ENCODE measurements at places on chromosomes 3 and 15.

GRCh38 chr3:170953229-170953628 is 44.8 kb upstream of the EIF5A2 start:
- DNase-seq, result no peak

- no peak for DNase-seq
Measured at GRCh38 chr3:69710153-69710977, 28.9 kb upstream of the MITF start.

DNA sequence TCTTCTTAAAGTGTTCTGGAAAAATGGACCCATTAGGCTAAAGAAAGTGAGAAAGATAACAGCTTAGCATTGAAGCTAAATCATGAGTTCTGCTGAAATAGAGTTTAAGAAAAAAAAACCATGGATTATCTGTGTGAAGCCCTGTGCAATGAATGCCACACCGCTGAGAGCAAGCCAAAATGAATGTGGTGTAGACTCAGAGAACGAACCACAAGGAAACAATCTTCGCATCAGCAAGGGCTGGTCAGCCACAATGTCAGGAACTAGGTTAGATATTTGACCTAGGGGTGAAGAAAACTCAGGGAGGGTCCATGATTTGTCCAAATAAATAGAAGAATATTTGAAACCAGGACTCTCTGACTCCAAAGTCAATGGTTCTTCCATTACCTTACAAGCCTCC is 91.4 kb upstream of the MEX3B start:
- no peak for DNase-seq

- no peak for DNase-seq
Measured at GRCh38 chr3:9976721-9977709, 9.6 kb downstream of the EMC3 start.

- DNase-seq, result no peak
Measured at GRCh38 chr15:76626611-76627010, 278.5 kb downstream of the SCAPER start.

DNA sequence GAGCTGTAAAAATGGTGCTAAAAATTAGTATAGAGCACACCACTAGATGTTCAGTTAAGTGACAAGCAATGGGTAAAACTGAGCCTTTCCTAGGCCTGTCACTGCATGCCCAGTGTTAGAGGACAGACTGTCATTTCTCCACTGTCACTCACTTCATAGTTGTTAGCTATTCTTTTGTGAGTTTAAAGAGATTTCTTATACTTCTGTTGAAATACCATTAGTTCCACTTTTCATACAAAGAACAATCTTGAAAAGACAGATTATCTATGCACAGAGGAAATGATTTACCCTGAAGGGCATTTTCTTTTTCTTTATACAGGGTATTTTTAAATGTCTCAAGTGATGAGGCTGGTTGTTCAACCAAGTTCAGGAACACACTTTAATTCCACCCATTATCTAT is 28.3 kb upstream of the CHMP2B start:
- DNase-seq, result no peak

DNA sequence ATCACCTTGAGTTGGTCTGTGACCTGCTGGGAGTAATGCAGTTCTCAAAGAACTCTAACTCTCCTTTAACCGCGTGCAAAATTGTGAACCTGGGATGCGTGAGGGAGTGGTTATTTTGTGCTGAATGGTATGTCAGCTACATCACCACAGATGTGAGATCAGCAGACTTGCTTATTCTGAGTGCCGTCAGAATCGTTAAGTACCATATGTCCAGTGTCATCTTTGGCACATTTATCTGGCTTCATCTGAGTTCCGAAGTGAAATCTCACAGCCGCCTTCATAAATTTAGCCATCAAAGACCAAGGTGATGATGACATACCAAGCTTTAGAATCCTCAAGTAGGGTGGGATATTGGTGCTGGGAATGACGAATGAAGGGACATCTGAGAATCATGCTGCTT is 347.2 kb upstream of the TPRG1 start:
- no peak for DNase-seq

- no peak for DNase-seq
Measured at GRCh38 chr3:3662610-3663009, 136.6 kb upstream of the LRRN1 start.

DNA sequence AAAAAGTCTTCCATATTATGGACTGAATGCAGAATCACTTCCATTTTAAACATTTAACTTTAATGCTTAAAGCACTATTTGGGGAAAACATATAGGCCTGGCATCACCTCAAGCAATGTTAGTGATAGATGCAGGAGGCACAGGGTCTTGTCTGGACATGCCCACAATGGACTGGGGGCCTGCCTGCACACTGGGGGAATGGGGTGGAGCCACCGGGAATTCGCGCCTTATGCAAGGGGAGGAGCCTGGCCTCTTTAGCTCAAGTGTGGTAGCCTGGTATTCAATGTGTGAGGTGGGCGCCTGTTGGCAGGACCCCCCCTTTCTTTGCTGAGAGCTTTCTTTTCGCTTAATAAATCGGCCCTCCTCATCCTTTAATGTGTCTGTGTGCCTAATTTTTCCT is 29.9 kb downstream of the ACKR4 start:
- no peak for DNase-seq

- DNase-seq, result no peak
Measured at GRCh38 chr15:64507845-64508244, 47.5 kb downstream of the ZNF609 start.

- DNase-seq, result no peak
Measured at GRCh38 chr3:31733234-31733667, 200.5 kb downstream of the STT3B start.

DNA sequence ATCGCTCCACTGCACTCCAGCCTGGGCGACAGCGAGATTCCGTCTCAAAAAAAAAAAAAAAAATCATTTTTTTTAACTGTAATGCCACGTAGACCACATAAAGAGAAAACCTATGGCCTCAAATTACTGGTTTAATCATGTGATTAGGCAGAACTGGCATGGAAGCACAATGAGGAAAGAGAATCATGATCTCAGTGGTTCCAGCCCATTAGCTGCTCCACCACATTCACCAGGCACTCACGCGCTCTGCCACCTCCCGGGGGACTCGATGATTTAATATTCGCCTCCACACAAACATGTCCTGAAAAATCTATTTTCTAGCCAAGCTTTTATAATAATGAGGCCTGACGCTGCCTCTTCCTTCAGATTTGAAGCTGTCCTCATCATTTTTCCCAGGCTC is 204.7 kb downstream of the TBL1XR1 start:
- no peak for DNase-seq

DNA sequence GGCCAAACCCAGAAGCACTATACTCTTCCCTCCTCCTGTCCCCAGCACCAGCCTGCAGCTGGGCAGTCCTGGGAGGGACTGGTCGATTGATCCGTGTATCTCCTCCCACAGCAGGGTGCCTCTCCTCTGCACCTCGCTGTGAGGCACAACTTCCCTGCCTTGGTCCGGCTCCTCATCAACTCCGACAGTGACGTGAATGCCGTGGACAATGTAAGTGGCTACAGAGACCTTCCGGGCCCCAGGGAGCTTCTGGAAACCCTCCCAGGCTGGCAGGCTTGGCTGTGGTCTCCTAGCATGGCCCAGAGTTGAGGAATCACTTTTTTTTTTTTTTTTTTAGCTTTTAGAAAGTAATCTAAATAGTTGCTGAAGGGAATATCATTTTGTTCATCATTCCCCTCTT is 30.7 kb downstream of the ANKDD1A start:
- no peak for DNase-seq

GRCh38 chr3:21587894-21588293 is 163.1 kb downstream of the ZNF385D start:
- no peak for DNase-seq

DNA sequence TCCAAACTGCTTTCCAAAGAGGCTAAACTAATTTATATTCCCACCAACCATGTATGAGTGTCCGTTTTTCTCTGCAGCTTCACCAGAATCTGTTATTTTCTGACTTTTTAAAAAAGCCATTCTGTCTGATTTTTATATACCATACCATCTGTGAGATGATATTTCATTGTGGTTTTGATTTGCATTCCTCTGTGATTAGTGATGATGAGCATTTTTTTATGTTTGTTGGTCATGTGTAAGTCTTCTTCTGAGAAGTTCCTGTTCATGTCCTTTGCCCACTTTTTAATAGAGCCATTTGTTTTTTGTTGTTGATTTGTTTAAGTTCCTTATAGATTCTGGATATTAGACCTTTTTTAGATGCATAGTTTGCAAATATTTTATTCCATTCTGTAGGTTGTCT is 179.4 kb upstream of the ALCAM start:
- no peak for DNase-seq

- DNase-seq, result no peak
Measured at GRCh38 chr3:147113293-147114044, 292.9 kb downstream of the ZIC4 start.

GRCh38 chr3:194300382-194300758 is 50.8 kb downstream of the CPN2 start:
- no peak for DNase-seq

DNA sequence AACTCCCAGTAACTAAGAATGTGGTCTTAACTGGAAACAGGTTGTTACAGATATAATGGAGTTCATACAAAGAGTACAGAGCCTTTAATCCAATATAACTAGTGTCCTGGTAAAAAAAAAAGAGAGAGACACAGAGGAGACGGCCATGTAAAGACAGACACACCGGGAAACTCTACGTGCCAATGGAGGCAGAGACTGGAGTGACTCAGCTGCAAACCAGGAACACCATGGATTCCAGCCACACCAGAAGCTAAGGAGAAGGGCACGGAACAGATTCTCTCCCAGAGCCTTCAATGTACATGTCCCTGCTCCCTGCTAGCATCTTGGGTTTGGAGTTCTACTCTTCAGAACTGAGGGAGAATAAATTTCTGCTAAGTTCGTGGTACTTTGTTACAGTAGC is 4.5 kb downstream of the RNF168 start:
- DNase-seq, result no peak

DNA sequence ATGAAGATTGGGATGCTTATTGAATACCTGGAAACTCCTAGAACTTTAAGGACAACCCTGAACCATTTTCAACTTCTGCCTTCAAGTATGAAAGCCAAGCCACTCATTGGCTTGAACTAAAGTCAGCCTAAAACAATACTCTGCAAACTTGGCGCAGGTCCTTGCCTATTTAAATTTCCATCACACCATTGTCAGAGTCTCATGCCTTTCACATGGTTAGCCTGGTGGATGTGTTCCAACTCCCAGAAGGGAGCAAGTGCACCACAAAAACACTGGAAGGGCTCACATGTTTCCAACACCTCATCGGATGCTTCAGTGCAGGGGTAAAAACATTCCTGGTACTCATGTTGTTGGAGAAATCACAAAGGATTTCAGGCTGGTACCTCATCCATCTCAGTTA is 511.6 kb upstream of the MDFIC2 start:
- DNase-seq, result no peak

GRCh38 chr3:126155280-126155640 is 25.1 kb downstream of the ALDH1L1 start:
- DNase-seq, result no peak

DNA sequence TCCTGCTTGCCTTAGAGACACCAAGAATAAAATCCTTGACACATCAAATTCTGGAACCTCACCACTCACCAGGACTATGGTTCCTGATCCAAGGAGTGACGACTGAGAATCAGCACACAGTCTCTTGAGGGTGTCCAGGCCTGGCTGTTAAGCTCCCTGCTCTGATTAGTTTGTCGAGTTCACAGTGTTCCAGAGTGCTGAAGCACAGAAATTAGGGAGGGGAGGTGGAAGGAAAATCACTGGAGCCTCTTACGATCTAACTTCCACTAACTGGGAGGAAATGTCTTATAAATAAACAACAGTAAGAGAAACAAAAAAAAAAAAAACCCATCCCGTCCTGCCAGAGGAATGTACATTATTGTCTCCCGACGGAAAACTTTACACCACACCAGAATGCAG is 330.2 kb downstream of the TIGIT start:
- DNase-seq, result no peak

DNA sequence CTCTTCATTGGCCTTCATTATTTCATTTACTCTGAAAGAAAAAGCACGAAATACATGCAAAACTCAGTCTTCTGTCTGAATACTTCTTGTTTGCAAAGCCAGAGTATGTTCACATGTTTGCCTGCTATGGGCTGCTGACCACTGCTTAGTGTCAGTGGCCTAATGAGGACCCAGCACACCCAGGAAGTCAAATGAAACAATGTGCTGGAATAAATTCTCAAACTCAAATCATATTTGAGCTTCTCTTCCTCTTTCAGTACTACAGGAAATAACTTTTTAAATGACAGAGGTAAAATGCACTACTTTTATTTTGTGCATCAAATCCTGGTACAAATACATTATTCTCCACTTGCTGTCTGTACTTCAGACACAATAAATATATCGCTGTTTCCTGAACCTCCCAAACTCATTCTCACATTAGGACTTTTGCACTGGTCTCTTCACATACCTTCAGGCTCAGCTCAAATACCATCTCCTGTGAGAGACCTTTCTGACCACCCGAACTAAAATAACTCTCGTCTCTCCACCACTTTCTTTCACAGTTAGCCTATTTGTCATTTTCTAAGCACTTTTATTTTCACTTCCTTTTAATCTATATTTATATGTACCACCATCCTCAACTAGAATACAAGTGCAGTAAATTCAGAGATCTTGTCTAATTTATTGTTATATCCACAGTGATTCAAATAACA is 176.8 kb downstream of the TUSC7 start:
- no peak for DNase-seq

- DNase-seq, result no peak
Measured at GRCh38 chr15:90362936-90363212, 10.8 kb downstream of the ZNF774 start.

DNA sequence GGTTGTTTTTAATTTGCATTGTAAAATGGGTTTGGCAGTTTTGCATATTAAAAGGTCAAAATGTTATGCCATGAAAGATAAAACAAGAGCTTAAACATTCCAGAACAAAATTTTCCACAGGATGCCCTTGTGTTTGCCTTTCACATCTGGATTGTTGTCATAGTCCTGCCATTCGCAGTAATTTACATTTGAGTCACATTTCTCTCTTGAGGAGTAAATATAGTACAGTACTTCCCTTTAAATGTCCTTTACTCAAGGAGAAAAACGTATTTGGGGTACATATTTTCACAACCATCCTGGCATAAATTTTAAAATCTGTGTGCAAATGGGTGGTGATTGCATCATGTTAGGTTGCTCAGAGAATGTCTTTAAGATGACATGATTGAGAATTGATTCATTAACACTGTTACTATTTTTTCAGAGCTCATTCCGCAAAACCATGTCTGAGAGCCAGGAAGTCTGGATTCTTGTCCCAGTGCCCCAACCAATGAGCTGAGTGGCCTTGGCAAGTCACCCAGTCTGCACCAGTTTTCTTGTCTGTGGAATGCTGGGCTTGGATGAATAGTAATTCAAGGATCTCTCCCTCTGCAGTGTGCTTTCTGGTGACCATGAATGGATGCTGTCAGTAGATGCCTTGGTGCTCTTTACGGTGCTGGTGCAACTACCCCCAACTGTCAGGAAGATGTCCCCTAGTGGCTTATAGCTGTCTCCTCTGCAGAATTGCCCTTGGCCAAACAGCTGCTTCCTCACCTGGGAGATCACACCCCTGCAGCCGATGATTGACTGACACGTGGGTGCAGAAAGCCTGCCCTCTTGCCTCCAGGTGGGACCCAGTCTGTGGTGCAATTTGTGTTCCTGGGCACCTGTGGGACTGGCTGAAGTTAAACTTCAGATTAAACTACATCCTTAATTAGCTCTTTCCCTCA is 43.0 kb downstream of the ABHD5 start:
- DNase-seq, result no peak

- DNase-seq, result no peak
Measured at GRCh38 chr15:92158426-92158825, 235.3 kb upstream of the ST8SIA2 start.

- DNase-seq, result no peak
Measured at GRCh38 chr3:122350814-122351418, 25.9 kb downstream of the CSTA start.

All from D721Med (cell line).